D341Med (cell line): ENCODE measurements at places on chromosomes 11 and 22.

- DNase-seq: no peak
These were observed 1075.5 kb downstream of the OPCML start for GRCh38 chr11:132456751-132457328.

- DNase-seq: peak; percentile 71
These were observed at the start of gene MIAT for GRCh38 chr22:26656891-26657851. TSS of gene MIAT (plus strand) at chr22:26657588.

GRCh38 chr11:23903044-23903704 lies 593.7 kb upstream of the LUZP2 start:
- no peak for DNase-seq

- peak; percentile 20 for DNase-seq
These were observed 37.2 kb downstream of the CKAP5 start for GRCh38 chr11:46808799-46809431.

- no peak for DNase-seq
These were observed 60.1 kb downstream of the SOX6 start for GRCh38 chr11:16296273-16296672.

DNA sequence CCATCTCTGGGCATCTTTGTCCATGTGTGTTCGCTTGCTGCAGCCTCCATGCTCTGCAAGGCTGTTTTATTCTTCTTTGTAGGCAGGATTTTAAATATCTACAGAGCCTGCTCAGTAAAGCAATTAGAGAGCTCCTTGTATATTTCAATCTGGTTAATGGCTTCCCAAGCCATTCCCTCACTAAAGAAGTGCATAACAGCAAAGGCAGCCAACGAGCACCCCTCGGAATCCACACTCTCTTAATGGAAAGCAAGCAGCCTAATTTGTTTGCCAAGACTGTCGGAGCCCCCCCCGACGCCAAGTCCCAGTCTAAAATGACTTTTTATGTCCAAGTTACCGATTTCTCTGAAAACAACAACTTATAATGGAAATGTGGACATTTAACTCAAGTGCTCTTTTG lies 123.6 kb downstream of the ARL14EP start:
- no peak for DNase-seq

- DNase-seq: peak; percentile 40
These were observed 1862.9 kb upstream of the RAG2 start for GRCh38 chr11:38460896-38461295.

- DNase-seq: no peak
These were observed 1.5 kb downstream of the OAF start for GRCh38 chr11:120212259-120212878.
